ENCODE measurements at places on chromosomes 5 and 9.

DNA sequence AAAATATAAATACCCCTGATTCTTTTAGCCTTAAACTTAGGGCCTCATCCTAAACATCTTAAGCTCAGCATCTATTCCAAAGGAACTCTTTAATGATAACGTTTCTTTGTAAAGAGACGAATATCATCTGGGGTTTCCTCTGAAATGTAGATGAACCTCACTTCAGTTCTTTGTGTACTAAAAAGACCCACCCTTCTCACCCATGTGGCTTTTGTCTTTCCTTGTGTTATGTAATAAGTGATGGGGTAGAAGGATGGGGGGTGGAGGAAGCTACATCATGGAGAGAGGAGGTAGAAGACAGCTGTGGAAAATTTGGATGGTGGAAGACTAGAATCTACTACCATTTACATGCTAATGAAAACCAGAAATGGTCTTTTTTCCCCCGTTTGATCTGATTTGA, 111.0 kb downstream of the NDUFS4 start:
- no peak for DNase-seq

- no peak for DNase-seq
Observed at GRCh38 chr9:98570055-98570454, 138.7 kb downstream of the GABBR2 start.

DNA sequence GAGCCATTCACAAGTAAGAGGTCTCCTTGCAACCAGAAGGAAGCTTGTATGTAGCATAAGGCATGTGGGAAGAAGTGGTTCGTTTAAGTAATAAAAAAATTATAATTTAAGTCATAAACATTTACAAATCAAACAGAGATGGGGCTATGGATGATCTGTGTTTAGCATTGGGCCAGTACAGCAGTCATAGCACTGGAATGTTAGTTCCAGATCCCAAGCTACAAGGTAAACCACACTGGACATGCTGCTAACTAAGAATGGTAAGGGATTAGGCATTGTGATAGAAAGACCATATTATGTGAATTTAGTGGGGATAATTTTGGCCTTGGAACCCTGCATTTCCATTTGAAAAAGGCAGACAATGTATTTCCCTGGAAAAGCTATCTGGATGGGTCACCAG, 170.4 kb upstream of the KCNN2 start:
- no peak for DNase-seq

DNA sequence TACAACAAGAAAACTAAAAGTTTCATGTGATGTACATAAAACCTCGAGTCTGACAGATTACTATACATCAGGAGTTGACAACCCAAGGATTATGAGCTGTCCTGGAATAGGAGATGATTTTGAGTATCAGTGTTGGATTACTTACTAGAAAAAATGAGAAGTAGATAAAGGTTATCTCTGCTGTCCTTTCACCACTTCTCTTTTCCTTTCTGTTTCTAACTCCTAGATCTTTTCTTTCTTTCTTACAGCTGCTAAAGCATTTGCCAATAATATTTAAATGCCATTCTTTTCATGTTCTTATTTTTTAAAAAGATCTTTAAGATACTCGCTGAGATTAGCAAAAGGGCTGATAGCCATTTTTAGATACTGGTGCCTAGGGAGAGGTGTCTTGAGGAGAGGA, 14.8 kb downstream of the RBM27 start:
- DNase-seq = no peak

DNA sequence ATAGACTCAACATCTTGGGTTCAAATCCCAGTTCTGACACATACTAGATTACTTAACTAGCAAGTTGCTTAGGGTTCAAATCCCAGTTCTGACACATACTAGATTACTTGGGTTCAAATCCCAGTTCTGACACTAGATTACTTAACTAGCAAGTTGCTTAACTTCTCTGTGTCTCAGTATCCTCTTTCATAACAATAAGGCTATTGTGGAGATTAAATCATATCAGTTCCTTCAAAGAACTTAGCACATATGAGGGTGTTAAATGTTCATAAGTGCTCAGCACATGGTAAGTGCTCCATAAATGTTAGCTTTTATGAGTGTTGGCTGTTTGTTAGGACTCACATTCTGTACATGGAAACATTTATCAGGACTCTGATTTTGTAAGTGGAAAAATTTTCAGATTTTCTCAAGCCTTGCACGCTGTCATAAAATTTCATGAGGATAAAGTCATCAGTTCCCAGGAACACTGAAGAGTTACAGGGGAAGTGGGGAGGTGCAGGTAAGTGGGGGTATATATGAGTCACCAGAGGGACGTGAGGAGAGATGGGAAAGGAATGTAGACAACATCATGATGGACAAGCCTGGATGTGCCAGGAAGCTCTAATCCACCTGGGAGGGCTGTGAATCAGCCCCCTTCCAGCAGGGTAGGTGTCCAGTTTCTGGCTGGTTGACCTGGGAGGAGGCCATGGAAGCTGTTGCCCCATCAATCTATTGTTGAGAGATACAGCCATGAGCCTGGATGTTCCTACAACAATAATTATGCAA, 532.2 kb upstream of the WWC1 start:
- no peak for DNase-seq
